ENCODE measurements at places on chromosomes 3 and 15. TPM values are rescaled to one million over a fixed set of nuclear protein-coding genes. Genes with fewer than 3 reads are reported as not detected.

SLC24A5 gene
- polyA plus RNA-seq: 0.07 TPM

DNA sequence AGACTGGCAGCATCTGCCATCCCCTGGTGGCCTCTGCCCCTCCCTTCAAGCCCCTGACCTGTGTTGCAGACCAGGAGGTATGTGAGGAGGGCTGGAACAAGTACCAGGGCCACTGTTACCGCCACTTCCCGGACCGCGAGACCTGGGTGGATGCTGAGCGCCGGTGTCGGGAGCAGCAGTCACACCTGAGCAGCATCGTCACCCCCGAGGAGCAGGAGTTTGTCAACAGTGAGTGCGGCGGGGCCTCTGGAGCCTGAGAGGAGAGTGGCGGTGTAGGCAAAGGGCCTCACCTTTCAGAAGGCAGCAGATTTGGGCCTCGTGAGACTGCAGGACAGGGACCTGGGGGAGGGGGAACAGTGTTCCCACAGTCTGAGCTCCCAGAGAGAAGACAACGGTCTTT, 24.0 kb downstream of the HAPLN3 start:
- DNase-seq: no peak

KCTD6 gene
- polyA plus RNA-seq: 27.7 TPM

- no peak for DNase-seq
Observed at GRCh38 chr3:45753095-45753494, 43.2 kb downstream of the SLC6A20 start.

GRCh38 chr3:16142350-16143025, 32.0 kb upstream of the GALNT15 start:
- no peak for DNase-seq

DNA sequence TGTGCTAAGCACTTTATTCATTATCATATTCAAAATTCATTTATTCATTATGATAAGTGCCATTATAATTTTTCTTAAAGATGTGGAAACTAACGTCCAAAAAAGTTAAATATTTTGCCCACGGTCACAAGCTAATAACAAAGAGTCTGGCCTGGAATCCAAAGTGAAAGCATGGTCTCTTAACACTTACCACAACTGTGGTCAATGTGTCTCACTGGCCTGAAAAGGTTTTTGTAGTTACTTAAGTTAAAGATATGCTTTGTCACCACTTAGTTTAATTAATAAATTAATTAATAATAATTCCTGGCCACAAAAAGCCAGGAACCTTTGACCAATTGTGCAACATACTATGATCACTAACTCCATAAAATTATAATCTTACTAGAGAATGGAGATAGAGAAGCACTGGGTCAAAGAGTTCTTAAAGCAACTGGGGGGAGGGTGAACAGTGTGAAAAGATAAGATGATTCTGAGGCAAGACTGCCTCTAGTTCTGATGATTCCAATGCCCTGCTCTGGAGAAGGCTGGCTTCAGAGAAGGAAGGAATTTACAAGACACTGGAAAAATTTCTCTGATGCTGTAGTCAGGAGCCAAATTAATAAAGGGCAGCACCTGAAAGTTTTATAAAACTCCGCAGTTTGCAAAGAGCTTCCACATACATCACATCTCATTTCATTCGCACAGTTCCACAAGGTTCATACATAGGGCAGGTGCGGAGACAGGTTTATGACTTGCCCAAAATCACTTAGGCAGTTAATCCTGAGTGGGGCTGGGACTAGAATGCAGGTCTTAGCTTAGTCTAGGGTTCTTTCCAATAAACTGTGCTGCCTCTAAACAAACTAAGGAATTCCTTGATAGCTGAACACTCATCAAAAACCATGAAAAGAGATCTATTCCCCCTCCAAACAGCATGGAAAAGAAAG, 32.5 kb downstream of the NPTN start:
- no peak for DNase-seq

- no peak for DNase-seq
Observed at GRCh38 chr3:81503026-81503425, 258.4 kb downstream of the GBE1 start.

GRCh38 chr3:165211721-165212120, 15.5 kb upstream of the SLITRK3 start:
- DNase-seq: no peak

- DNase-seq: no peak
Observed at GRCh38 chr3:115943579-115943978, 320.3 kb downstream of the GAP43 start.

GRCh38 chr3:14533457-14533958, 6.6 kb downstream of the GRIP2 start:
- DNase-seq: no peak

GRCh38 chr3:177058648-177059047, 138.6 kb downstream of the TBL1XR1 start:
- no peak for DNase-seq

- DNase-seq: no peak
Observed at GRCh38 chr15:94042180-94042928, 189.0 kb upstream of the MCTP2 start.

DNA sequence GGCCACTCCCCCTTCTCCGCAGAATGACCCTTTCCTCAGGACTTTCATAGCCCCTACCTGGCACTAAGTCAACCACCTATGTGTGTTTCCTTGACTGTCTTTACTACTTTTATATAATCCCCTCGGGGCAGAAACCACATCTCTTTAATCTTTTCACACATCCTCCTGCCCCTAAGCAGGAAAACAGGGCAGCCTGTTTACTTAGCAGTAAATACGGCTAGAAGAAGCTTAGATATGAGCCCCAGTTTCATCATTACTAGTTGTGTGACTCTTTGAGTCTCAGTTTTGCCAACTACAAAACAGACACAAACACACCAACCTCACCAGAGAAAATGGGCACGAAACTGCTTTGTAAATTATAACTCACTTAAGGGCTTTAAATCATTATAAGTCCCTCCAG, 98.3 kb downstream of the CYP19A1 start:
- no peak for DNase-seq

DNA sequence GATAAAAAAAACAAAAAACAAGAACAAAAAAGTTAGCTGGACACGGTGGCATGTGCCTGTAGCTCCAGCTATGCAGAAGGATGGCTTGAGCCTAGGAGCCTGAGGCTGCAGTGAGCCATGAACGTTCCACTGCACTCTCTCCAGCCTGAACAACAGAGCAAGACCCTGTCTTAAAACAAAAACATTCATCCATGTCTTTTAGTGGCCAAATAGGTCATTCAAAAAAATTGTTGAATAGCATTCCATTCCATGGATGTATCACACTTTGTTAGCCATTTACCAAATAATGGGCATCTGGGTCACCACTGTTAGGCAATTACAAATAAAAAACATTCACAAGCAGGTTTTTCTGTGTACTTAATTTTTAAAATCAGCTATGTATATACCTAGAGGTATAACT, 139.7 kb downstream of the STAG1 start:
- DNase-seq: no peak

DNA sequence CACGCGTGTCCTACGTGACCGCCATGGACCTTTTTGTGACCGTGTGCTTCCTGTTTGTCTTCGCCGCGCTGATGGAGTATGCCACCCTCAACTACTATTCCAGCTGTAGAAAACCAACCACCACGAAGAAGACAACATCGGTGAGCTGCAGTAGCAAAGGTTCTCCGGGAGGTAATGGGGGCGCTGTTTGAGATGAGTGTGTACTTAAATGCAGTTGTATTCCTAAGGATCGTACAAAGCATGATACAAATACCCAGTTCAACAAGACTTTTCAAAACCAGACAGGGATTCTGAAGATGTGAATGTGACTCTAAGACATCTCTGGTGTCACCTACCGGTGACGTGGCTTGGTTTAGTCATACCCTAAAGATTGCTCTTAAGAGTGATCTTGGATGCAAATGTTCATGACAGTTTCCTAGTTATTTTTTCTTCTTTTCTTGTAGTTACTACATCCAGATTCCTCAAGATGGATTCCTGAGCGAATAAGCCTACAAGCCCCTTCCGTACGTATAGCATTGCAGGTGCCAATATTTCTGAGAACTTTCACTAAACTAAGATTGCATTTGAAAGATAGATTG, 556.6 kb downstream of the GABRG3 start:
- no peak for DNase-seq

GASK1A gene
- 1.0 TPM for polyA plus RNA-seq

DNA sequence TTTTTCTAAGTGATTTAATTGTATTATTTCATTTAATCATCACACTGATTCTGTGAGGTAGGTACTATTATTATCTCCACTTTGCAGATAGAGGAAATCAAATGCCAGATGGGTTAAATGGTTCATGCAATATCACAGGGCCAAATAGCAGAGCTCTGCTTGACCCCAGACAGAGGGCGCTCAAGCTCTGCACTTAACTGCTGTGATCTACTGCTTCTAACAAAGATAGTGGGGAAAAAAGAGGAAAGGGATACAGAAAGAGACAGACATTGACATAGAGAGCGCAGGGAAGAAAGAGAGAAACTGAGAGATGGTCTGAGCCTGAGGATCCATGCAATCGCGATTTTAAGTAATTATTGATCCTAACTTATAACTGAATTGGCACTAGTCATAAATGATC, 279.1 kb upstream of the THRB start:
- peak; percentile 35 for DNase-seq

DNA sequence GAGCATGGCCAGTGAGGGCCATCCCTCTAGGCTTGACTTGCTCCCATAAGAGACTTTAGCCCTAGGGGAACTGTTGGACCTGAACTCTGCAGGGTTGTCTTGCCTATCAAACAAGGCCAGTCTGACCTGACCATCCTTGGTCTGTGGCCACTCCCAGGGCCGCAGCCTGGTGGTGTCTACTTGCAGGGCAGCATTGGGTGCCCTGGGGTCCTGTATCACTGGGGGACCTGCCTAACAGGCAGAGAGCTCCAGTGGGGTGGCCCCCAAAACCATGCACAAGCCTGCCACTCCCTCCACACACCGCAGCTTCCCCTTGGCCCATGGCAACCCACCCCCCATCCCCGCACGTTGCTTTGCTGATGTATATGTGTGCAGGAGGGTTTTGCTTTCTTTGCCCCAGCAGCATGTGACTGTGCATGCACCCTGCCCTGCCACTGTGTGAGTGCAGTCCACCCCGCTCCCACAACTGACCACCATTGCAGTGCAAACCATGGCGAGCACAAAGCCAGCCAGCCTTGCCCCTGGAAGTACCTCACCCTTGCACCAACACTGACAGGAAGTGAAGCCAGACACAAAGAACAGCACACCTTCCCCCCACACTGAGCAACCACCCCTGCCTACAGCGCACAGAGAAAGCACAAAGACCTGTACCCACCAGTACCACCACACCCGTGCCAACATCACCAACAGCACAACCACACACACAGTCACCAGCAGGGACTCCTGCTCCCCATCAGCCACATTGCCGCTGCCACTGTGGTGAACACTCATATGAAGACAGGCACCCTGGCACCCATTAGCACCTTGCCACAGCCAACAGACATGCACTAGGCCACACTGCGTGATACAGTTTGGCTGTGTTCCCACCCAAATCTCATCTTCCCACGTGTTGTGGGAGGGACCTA, 88.8 kb downstream of the SENP7 start:
- DNase-seq: no peak

- DNase-seq: no peak
Observed at GRCh38 chr3:107634099-107634489, 111.3 kb downstream of the BBX start.

PIF1 gene
- 8.4 TPM for polyA plus RNA-seq

GRCh38 chr3:18295171-18295920, 129.8 kb downstream of the SATB1 start:
- peak; percentile 22 for DNase-seq

NEDD4 gene
- polyA plus RNA-seq: 4.4 TPM

GRCh38 chr3:139676108-139676507, 1.7 kb downstream of the NMNAT3 start:
- no peak for DNase-seq

GRCh38 chr15:56913670-56914069, 4.8 kb upstream of the TCF12 start:
- DNase-seq: no peak

DNA sequence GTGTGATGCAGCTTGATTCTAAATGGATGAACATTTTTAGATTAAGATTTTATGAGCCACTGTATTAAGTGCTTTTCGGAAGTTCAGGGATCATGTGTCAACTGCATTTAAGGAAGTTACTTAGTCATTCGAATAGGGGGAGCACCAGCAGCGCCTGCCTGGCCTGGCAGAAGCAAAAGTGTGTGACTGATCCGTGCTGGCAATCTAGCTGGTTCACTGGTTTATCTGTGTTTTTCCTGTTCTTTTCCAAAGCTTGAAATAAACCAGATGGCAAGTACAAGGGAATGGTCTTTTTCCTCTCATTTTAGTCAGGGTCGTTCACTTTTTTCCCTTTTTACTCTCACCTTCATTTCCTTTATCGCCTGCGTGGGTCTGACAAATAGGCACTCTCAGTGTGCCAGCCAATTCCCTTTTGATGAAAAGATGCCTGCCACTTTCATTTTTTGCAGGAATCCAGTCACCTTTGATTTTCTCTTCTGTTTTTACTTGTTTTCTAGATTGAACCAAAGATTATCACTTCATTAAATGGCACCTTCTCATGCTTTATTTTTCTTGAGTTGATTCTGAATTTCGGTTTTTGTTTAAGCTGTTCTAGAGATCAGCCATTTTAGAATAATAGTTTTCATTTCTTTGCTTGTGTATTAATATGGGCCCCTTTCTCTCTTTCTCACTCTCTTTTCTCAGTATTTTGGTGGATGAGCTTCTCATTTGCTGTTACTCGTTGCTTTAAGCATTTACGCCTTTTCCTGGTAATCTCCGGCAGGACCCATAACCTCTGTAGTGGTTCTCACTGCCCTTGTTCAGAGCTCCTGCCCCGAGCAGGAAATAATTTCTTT, 2.8 kb downstream of the ABHD2 start:
- DNase-seq: no peak

GRCh38 chr3:72338942-72339669, 509.1 kb downstream of the SHQ1 start:
- no peak for DNase-seq

- no peak for DNase-seq
Observed at GRCh38 chr3:102124704-102125103, 275.4 kb downstream of the NFKBIZ start.

DNA sequence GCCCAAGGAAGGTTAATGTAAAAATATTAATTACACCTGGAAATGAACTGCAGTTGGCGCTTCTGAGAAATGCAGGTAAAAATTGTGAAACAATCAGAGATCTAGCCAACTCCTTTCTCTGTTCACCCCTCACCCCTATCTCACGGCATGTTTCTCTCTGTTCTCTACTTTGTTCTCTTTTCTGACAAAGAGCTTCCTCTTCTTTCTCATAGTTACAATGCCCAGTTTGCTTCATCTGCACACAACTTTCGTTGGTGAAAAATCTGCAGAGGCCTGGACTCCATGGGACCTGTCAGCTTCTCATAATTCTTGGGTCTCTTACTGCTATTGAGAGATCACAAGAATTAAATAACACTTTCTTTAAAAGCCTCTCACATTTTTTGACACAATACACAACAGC, 212.9 kb upstream of the LRRN1 start:
- DNase-seq: no peak

DNA sequence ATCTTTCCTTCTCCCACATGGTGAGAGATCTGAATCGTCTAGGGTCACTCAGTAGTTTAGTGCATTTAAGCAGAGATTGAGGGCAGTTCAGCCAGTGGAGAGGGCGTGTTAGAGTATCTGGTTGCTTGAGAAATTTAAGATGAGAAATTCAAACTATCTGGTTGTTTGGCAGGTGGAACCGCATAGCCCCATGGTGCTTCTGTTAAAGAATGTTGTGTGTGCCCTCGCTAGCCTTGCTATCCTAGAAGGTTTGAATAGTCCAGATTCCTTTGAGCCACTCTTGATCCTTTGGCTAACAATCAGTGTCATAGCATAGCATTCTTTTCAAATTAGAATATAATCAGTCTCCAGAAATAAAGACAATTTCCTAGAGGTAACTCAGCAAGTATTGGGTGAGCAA, 32.1 kb downstream of the ABHD17C start:
- no peak for DNase-seq

Measured in thymus (tissue), 14 donors.